ENCODE measurements at places on chromosomes 2 and 18.

GRCh38 chr2:56674084-56674483 is 490.3 kb downstream of the CCDC85A start:
- DNase-seq: no peak

- peak; percentile 67 for DNase-seq
These were observed 2.9 kb upstream of the ATOH8 start for GRCh38 chr2:85750587-85751575.

- no peak for DNase-seq
These were observed 975.6 kb downstream of the DCDC2C start for GRCh38 chr2:4678927-4679326.

DNA sequence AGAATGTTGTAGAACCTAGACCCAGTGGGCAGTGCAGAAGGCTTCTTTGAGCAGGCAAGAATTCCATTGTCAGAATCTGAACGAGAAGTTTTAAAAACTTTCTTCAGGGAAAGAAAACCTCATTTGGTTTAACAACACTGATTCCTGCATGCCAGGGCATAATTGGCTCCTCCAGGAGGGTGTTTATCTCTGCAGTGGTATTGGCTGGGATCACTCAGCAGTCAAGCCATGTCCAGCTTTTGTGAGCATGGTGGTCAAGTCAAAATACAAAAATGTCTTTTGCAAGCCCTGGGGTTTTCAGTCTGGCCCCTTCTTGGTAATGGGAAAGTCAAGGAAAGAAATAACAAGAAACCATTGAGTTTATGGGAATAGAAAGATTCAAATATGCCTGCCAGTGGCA is 28.3 kb downstream of the FHOD3 start:
- no peak for DNase-seq

GRCh38 chr2:196480653-196481323 is 158.7 kb upstream of the CCDC150 start:
- DNase-seq: no peak

- no peak for DNase-seq
These were observed 145.5 kb upstream of the ITGA6 start for GRCh38 chr2:172281648-172282570.

DNA sequence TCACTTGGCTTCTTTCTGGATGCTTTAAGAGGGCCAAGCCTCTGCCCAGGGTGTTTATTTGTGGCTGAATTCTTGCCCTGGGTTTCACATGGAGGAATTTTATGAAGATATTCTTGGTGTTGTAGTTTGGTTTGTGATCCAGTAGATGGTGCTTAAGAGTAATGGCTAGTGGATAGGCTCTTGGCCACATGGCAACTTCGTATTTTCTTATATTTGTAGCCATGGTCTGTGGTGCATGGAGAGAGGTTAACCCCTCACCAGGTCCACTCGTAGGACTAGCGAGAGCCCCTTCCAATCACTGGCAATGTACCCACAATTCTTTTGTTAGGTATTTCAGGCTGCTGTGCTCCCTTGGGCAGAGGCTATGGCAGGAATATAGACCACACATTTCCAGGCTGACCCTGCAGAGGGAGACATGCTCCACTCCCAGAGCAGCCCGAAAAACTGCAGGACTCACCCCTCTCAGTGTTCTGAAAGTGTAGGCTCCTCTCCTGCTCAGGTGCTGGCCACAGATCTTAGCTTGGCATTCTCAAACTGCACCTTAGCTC is 582.1 kb upstream of the SETBP1 start:
- no peak for DNase-seq

Measured in CD4-positive, alpha-beta T cell treated with Interleukin-4 for 1 hour (primary cell).